Naive thymus-derived CD8-positive, alpha-beta T cell (primary cell): ENCODE measurements at places on chromosomes 3 and 15.

DNA sequence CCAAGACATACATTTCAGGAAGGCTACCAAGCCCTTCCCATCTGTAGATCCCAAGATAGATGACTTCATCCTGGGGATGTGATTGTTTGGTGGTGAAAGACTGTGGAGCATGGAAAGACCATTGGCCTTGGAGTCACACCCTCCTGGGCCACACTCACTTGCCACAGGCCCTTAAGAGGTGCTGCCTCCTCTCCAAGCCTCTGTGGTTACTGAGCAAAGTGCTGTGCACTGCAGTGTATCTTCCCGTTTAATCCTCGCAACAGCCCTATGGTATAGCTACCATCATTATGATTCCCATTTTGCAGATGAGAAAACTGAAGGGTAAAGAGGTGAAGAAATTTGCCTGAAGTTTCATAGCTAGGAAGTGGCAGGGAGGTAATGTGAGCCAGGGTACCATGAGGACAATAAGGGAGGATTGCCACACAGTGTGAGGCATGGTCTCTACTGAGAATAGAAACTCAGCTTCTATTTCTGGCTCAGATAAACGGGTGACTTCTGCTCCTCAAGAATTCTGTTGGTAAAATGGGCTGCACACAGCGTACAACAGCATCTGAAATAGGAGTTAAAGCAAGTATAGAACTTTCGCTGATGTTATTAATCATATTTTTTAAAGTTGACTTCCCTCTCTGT, 23.9 kb upstream of the RHO start:
- no peak for DNase-seq

GRCh38 chr15:89399238-89400115, 64.9 kb upstream of the POLG start:
- DNase-seq = no peak

GRCh38 chr3:113183748-113184661, 27.4 kb upstream of the BOC start:
- no peak for DNase-seq

DNA sequence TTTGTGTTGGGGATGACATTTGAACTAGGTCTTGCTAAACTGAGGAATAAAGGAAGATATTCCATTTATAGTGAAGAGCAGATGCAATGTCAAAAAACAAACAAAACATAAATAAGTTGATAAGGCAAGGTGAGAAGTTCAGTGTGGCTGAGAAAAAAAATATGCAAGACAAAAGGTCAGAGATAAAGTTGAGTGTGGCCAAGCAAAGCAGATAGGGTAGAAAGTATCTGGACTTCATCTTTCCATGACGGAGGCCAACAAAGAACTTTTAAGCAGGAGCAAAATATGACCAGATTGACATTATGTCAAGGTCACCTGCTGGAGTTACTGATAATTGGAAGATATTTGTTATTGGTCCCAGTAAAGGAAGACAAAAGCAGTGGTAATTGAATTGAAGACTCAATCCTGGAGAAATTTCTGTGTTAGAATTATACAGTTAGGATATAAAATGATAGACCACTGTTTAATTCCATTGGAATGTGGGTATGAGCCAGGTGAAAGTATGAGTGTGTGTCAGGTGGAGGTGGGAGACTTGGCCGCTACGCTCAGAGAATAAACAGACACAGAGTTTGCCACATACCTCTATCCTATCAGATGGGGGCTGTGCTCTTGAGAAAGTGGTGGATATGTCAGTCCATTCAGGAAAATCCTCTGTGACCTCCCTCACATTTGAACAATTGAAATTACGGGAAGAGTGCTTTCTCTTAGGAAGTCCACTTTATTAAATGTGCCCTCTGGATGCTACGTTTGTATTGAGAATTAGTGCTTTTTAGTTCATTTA, 28.1 kb downstream of the ADIPOQ start:
- no peak for DNase-seq

DNA sequence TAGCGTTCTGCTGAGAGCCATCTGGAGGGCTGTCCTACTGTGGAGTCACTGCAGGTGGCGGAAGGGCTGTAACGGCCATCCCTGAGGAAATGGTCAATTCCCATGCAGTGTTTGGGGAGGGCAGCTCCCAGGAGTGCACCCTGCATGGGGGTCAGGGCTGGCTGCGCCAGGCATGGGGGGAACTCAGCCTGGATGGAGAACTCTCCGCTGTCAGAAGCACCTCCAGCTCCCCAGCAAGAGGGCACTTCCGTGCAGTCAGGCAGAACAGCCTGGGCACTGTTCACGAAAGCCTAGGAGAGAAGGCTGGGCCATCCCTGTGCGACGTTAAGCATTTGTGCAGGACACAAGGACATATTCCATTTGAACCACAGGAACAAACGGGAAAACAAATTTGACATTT, 105.2 kb downstream of the LRIG1 start:
- no peak for DNase-seq

DNA sequence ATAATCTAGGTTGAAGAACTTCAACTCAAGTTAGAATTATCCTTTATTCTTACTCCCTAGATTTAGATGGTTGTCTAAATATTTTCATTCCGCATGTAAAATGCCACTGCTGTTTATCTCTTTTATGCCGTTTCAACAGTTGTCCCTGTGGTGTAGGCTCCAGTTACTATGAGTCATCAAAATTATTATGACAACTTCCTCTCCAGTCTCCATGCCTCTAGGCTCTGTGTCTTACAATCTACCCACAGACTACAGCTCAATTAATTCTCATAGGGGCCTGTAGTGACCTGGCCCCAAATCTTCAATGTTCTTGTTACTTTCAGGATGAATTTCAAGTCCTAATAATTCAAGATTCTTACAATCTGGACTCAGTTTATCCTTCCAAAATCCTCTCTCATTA, 105.8 kb upstream of the UNC13C start:
- no peak for DNase-seq

DNA sequence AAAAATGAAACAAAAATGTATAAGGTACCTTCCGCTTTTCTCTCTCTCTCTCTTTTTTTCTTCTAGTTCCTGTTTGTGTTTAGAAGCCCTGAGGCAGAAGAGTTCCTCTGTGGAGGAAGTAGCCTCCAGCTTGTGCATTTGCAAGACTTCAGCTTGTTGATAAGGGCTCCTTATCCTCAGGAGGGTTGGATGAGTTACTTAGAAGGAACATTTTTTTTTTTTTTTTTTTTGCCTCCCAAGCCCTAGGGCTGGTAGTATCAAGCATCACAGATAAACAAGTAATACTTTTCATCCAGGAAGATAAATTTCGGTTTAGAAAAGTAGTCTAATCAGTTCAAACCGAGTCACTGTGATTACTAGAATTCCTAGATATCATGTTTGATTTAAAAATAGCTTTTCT, 91.0 kb upstream of the CBLB start:
- DNase-seq = no peak

DNA sequence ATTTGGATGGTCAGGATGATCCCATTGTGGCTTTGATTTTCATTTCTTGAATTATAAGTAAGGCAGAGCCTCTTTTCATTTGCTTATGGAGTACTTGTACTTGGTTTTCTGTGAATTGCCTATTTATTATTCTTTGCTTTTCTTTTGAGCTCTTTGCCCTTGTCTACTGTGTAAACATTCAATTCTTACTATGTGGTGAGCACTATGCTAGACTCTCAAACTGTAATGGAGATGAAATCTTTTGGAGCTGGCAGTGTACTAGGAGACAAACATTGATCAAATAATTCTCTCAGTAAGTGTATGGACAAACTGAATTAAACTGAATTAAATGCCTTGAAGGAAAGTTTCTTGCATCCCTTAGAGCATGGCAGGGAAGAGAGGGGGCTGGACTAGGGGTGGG, 87.0 kb upstream of the NR2E3 start:
- DNase-seq = no peak

- no peak for DNase-seq
Measured at GRCh38 chr3:152760024-152760563, 74.8 kb upstream of the P2RY1 start.

- DNase-seq = no peak
Measured at GRCh38 chr3:127194601-127195187, 1.8 kb downstream of the PRR23E start.

- DNase-seq = no peak
Measured at GRCh38 chr3:117751651-117752050, 1042.1 kb downstream of the TUSC7 start.

DNA sequence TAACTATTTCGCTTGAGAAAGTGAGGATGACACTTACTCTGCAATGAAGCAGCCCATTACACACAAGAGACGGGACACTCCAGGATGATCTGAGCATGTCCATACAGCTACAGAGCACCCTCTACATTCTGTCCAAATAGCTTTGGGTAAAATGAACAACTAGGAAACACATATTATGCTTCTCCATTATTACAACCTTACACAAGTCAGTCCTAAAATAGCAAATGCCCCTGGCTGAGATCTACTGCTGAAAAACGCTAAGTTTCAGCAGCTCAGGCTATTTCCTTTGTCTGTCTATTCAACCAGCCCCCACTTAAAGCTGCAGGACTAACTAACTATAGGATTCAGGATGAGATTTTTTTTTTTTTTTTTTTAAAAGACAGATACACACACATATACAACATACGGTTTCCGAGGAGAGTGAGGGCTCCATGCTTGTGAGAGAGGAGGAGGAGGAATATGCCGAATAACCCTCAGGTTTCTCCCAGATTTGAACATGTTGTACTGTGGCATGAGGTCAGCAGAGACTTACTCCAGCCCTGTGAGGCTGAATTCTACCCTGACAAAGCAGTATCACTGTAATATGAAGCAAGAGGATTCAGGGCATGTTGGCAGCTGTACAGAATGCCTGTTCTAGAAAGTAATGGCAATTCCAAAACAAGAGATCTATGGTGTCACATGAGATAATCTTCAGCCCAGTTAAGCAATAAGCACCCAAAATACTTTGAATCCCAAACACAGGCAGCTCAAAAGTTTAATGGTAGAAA, 117.3 kb upstream of the PLXND1 start:
- no peak for DNase-seq

GRCh38 chr15:69164807-69165636, 4.6 kb downstream of the GLCE start:
- DNase-seq = no peak

DNA sequence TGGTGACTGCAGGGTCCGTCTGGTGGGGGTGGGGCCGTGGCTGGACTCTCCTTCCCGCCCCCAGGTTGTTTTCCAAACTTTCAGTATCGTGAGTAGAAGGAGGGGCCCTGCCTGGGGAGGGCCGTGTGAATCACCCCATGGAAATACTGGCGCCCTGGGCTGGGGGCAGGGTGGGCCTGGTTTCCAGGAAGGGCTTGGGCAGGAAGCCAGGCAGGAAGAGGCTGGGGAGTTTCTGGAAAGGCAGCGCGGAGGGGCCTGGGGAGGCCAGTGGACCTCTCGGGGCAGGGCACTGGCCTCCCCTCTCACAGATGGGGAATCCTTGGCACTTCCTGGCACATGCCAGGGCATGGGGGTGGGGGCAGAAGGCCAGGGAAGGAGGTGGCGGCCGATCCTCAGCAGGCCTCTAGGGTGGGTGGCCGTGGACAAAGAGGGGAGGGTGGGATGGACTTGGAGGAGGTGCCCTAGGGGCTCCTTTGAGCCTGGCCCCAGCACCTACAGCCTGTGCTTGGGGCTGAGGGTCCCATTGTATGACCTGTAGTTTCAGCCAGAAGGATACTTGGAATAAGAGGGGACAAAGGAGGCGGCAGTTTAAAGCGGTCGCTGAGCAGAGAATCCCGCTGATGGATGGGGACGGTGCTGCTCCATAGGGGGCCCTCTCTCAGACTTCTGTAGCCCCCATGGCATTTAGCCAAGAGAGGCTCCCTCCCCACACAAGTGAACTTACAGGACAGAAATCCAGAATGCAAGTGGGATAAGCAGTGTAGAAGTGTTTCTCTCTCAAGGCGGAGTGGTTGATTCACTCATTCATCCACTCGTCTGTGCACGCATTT, 56.5 kb upstream of the GATA2 start:
- DNase-seq = no peak

- no peak for DNase-seq
Measured at GRCh38 chr15:31439328-31439727, 112.7 kb downstream of the KLF13 start.
